Stimulated activated naive CD8-positive, alpha-beta T cell treated with anti-CD3 and anti-CD28 coated beads, Interleukin-15, amount 100 ng/mL, for 72 hours (primary cell): ENCODE measurements at places on chromosomes 16 and 17.

- DNase-seq: peak; percentile 57
Observed at GRCh38 chr17:29145289-29146073, 34.7 kb downstream of the MYO18A start.

DNA sequence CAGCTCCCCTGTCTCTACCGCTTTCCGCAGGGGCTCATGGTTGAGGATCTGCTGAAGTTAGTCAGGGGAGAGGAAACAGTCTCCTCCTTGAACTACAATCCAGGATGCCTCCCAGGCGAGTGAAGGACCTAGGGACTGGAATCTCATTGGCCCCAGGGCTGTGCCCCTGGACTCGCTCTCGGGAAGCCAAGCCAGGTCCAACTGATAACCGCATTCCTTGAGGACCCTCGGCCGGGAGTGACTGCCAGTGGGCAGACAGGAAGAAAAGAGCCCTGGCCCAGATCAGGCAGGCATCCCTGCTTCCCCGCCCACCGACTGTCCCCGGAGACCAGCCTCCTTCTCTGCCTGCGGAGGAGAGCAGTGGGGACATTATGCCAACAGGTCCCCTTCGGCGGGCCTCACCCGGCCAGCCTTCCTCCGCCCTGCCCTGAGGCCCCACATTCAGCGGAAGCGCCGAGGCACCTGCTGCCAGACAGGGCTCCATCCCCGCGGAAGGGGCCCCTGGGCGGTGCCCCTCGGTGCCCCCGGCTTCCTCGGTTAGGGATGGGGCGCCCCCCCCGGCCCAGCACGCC, 776 bp downstream of the LRRC75A start:
- peak; percentile 44 for DNase-seq

DNA sequence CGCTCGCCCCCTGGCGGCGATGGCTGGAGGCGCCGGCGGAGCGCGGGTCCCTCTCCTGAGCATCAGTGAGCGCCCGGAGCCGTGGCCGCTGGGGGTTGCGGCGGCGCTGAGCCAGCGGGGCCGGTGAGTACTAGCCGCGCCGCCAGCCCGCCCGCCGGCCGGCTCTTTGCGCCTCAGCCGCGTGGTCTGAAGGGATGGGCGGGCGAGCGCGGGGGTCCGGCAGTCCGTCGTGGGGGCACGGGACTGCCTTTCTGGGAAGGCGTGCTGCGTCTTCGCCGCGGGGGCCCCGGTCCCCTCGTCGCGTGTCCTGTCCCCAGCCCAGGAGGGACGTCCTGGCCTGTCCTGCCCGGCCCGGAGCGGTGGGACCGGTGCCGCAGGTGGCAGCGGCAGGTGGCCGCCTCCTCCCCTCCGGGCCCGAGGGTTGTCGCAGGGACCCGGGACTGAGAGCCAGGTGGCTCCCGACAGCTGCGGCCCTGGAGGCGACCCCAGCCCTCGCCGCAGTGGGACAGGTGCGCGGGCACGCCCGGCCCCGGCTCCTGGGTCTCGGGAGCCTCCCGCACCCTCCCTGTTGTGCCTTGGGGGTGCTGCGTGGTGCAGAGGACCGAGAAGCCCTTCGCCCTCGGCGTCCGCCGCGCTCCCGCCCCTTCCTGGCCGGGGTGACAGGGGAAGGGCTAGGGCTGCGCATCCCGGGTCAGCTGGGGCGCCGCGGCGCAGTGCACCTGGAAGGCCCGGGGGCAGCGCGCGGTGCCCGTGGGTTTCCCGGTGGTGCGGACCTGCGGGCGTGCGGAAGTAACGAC, at the start of gene SPECC1:
Gene SPECC1, plus strand, starts transcription at position 58 of the 797 bp plus-strand sequence. CDS start 87,293 bp downstream, outside the sequence.
- DNase-seq: peak; percentile 88

- DNase-seq: no peak
Observed at GRCh38 chr17:2899906-2900305, 103.7 kb downstream of the RAP1GAP2 start.

DNA sequence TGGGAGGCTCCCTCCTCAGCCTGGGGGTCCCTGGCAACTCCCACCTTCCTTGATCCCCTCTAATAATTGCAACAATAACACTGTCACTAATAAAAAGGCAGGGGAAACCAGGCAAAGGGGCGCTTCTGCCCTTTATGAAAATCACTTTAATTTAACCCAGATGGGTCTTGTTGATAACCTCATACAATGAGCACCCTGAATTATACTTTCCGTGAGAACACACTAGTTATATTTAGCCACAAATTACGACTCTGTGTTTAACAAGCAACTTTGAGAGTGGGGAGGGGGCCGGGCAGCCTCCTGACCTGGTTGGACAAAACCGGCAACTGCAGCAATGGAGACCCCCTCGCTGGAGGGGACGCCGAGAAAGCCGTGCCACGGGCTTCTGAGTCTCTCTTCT, 5.7 kb upstream of the BAHCC1 start:
- no peak for DNase-seq

GRCh38 chr17:78672005-78672404, 94.8 kb upstream of the DNAH17 start:
- no peak for DNase-seq

GRCh38 chr17:1643293-1643998, 2.1 kb downstream of the SCARF1 start:
- peak; percentile 63 for DNase-seq

GRCh38 chr16:28307936-28308335, 15.6 kb downstream of the SBK1 start:
- DNase-seq: no peak

DNA sequence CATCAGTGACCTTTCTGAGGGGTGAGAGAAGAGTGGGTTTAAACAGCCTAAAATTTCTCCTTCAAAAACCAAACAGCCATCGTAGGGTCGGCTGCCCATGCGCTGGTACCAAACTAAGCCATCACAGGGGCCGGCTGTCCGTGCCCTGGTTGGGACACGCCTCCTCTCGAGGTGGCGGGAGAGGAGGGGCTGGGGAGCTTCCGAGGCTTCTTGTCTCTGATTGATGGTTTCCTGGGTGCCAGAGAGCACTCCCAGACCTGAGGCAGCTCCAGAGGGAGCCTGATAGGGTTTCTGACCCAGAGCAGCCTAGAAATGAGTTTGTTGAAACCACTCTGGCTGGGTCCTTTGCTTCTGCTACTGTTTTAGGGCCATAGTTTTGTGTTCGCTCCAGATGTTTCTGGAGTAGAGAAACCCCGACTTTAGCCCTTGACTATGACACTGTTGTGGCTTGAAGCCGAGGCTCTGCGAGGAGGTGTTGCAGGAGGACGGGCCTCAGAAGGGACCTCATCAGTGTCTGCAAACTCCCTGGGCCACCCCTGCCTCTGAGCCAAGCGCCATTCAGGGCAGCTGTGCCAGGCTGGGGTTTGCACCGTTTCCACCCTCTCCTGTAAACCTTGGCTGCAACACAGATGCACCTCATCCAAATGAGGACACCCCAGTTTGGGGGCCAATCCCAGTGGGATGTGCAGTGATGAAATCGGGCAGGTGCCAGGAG, 6.2 kb downstream of the ZNF276 start:
- DNase-seq: no peak

GRCh38 chr16:23288209-23288608, 13.9 kb upstream of the SCNN1B start:
- DNase-seq: no peak

GRCh38 chr17:9498490-9498889, 77.1 kb downstream of the STX8 start:
- DNase-seq: no peak

- no peak for DNase-seq
Observed at GRCh38 chr16:83887080-83887479, 11.8 kb upstream of the MLYCD start.

DNA sequence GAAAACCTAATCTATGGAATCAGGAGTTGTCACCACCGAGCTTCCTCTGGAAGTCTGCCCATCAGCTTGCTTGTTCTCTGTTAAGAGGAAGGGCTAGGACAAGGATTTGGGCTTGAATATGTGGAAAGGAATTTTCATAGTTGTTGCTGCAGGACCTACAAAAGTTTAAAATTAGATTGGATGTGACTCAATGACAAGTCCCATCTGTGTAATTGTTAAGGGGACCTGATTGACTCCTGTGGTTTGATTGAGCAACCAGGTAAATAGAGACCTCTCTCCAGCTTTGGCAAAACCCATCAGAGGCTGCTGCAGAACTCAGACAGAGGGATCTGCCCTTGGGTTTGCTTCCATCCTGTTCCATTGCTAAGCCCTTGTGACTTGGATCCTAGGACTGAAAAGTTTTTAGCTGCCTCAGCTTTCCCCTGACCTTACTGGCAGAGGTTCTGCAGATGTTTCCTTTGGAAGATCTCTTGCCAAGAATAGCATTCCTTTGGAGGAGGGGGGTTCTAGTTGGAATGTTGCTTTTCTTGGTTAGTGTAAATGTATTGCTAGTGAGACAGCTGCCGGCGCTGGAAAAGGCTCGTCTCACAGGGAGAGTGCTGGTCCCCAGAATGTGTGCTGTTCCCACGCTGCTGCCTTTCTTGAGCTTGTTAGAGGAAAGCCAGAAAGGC, 50.0 kb downstream of the SF3B3 start:
- DNase-seq: no peak

DNA sequence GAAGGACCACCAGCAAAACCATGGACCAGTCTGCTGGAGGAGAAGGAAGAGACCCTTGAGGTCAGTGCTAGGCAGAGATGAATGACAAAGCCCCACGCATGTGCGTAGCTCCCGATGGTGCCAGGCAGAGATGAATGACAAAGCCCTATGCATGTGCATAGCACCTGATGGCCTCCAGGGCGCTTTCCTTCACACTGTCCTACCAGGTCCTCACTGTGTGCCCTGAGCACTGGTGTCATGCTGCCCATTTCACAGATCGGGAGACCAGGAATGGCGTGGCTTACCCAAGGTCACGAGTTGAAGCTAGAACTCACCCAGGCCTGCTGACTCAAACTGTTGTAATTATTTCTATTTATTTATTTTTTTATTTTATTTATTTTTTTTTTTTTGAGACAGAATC, 149.6 kb downstream of the KATNIP start:
- no peak for DNase-seq

GRCh38 chr17:43316522-43317142, 82.2 kb upstream of the ARL4D start:
- DNase-seq: peak; percentile 40

GRCh38 chr17:6485646-6486412, 41.6 kb downstream of the PIMREG start:
- DNase-seq: no peak

- DNase-seq: no peak
Observed at GRCh38 chr17:56863974-56864373, 30.0 kb downstream of the DGKE start.

DNA sequence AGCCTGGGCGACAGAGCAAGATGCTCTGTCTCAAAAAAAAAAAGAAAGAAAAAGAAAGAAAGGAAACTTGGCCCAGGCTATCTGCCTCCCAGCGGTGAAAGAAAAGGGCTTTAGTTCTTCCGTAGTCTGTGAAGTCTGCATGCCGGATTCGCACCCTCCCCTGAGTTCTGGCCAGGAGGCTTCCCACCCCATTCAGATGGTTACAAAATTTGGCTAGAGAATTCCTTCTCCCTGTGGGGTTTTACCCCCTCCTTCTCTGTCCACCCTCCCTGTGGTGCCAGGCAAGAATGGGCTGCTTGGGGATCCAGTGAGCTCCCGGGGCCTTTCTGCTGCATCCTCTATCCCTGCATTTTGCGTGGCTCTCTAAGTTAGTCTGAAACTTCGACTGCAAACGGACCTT, 37.8 kb downstream of the PAFAH1B1 start:
- no peak for DNase-seq

DNA sequence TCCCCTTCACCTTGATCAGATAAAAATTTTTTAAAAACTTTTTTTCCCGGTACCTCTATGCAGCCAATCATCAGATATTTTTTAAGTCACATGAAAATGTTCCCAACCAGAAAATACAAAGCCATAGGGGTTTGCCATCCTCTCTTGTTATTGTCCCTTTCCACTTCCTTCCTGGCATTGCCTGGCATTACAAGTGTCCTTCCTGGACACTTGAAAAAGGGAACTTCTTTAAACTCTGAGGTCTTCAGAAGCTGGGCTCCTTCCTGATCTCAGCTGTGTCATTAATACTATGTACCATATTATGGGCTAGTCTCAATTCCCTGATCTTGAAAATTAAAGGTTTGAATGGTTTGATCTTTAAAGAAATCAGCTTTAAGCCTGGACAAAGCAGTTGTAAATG, 64.9 kb downstream of the TEX14 start:
- no peak for DNase-seq

DNA sequence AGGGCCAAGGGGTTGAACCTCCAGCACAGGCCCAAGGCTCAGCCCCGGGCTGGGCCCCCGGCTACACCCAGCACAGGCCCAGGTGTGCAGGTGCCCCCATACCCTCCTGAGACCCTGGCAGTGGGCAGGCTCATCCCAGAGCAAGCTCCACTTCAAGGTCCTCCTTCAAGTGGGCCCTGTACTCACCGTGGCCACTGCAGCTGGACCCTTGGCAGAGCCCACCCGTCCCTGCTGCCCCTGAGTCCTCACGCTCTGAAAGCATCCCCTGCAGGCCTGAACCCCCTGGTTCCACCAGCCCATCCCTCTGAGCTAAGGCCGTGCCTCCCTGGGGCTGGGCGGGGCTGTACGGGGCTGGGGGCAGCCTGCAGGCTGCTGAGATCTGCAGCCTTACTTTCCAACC, 11.2 kb upstream of the CACNA1H start:
- DNase-seq: no peak

DNA sequence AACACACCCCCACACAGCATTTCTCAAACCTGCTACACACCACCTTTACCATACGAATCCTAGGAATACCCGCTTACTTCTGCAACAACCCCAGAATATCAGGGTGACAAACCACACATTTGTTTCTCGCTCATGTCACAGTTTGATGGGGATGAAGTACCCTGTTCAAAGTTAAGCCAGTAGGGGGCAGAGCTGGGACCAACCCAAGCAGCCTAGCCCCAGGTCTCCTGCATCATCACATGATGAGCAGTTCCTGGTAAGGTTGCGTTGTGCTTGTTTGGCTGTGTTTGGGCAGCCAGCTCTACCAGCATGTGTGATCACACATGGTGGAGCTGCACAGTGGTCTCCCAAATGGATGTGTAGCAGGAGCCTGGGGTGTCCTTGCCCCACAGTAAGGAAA, 103.6 kb upstream of the C16orf82 start:
- DNase-seq: peak; percentile 23

- DNase-seq: no peak
Observed at GRCh38 chr17:2948721-2949468, 114.5 kb downstream of the OR1D5 start.

DNA sequence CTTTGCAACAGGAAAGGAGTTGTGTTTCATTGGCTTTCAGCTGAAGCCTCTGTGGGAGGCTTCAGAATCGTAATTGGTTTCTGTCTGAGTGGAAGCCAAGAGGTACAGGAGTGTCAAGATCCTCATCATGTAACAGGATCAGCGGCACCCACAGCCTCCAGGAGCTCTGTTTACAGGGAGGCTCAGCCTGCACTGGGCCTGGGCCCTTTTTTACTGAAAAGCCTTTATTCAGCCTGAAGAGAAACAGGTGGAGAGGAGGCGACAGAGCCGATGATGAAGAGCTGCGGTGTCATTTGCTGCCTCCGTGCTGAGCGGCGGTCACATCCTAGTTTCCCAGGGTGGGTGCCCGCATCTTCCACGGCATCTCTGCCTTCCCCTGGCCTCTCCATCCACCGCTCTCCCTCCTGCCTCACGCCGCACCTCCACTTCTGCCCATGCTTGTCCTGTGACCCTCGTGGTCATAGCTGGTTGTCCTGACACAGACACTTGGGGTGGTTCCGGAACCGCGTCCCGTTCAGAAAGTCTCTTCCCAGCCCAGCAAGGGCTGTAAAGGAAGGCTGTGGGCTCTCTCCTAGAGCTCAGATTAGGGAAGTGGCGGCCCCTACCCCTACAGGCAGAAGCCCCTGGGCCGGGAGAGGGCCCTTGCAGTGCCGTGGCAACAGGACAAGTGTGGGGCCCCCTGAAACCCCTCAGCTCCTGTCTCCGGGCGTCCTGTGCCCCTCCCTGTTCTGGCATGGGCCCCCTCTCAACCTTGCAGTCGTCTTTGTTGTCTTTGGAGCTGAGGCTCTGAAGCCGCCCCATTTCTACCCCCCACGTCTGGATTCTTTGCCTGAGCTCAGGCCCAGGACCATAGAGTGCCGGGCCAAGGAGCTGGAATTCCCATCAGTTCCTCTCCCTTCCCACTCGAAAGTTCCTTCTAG, 53.9 kb upstream of the CHMP6 start:
- no peak for DNase-seq
